Activated naive CD8-positive, alpha-beta T cell treated with anti-CD3 and anti-CD28 coated beads, Interleukin-2, amount 10 ng/mL, durations not matched to agents 7 days and 5 days (primary cell): ENCODE measurements at places on chromosomes 7 and 10.
A peak's percentile ranks its signal among the peaks of the same experiment; 100 is the strongest.

GRCh38 chr10:132311338-132311939 lies 3.7 kb upstream of the STK32C start:
- H3K27me3 ChIP-seq, result peaks cover 23% of the 10 kb centered on the region
- no peaks in the 10 kb centered on the region for H3K36me3 ChIP-seq
- no peak for DNase-seq
- no peak overlapping the region for H3K27ac ChIP-seq
- peaks cover 3% of the 10 kb centered on the region for H3K4me1 ChIP-seq
- H3K4me3 ChIP-seq, result no peak overlapping the region

DNA sequence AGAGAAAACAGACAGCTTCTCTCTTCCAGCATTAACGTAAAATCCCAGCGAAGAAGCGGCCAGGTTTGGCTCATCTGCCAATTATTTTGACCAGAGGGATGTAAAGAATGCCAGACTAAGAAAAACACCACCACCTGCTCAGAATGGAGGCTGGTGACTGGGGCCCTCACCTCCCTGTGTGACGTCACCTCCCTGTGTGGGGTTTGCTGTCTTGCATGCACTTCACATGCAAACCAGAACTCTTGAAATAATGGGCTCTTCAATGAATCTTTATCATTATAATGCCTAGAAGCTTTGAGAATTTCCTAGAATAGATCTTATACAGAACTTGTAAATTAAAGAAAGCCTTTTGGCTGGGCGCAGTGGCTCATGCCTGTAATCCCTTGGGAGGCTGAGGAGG lies 101.8 kb upstream of the WAC start:
- no peaks in the 10 kb centered on the region for H3K36me3 ChIP-seq
- no peak overlapping the region for H3K27ac ChIP-seq
- H3K4me1 ChIP-seq, result peaks cover 5% of the 10 kb centered on the region
- peaks cover 6% of the 10 kb centered on the region for H3K27me3 ChIP-seq

- H3K4me3 ChIP-seq, result no peak overlapping the region
- H3K27ac ChIP-seq, result no peak overlapping the region
- H3K4me1 ChIP-seq, result peaks cover 10% of the 10 kb centered on the region
- no peaks in the 10 kb centered on the region for H3K36me3 ChIP-seq
Measured at GRCh38 chr7:139748373-139748765, 29.4 kb downstream of the HIPK2 start.

DNA sequence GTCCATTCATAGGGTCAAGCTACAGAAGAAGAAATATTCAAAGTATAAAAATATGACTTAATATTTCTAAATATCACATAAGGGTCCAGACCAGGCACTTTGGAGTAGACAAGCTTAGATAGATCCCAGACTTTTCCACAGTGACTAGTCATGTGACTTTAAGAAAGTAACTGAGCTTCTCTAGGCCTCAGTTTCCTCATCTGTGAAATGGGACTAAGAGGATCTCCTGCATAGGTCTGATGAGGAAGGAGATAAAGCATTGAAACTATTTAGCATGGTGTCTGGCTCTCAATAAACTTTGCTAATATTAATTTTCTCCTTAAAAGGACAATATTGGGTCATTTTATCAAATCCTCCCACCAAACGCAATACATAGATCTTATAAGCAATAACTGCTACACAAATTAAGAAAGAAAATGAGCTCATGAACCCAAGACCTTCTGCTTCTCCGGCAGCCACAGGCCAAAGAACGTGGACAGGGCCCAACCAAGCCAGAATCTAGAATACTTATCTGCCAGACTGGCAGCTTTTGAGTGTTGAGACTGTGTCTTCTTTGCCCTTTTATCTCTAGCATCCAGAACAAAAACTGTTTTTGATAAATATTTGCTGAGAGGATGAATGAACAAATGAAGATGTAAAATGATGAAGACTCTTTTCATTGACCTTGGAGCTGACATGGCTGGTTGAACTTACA lies 1.6 kb upstream of the TARP start:
- no peak for DNase-seq
- no peaks in the 10 kb centered on the region for H3K36me3 ChIP-seq
- peak overlapping the region; percentile 16 for H3K27ac ChIP-seq
- no peaks in the 10 kb centered on the region for H3K27me3 ChIP-seq

DNA sequence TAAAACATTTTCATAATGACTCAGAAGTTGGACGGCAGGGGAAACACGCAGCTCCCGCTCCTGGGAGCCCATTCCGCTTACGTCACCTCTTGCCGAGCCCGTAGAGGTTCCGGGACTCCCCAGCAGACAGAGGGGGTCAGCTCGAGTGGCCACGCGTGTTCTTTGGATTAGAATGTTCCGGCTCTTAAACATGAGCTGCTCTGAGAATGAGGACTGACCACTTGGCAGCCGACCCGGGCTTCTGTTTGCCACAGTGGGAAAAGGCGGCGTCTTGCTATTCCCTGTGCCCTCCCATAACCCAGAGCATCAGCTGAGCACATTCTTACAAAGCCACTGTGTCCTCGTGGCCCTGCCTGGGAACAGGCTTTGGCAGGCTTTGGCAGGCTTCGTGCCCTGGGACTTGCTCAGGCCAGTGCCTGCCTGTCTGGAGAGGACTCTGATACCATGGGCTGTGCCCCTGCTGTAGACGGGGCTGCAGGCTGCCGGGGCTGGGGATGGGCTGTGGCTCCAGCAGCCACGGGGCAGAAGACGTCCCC lies 40.1 kb downstream of the PFKP start:
- H3K27ac ChIP-seq, result no peak overlapping the region
- no peak overlapping the region for H3K4me3 ChIP-seq
- no peaks in the 10 kb centered on the region for H3K4me1 ChIP-seq
- H3K36me3 ChIP-seq, result peaks cover 41% of the 10 kb centered on the region
- no peak for DNase-seq

GRCh38 chr10:101974091-101974971 lies 81.6 kb downstream of the ARMH3 start:
- H3K27me3 ChIP-seq, result no peaks in the 10 kb centered on the region
- DNase-seq, result no peak
- peak overlapping the region; percentile 93 for H3K27ac ChIP-seq
- H3K36me3 ChIP-seq, result peaks cover 46% of the 10 kb centered on the region
- peak overlapping the region; percentile 82 for H3K4me3 ChIP-seq

- no peak overlapping the region for H3K4me3 ChIP-seq
- peaks cover 13% of the 10 kb centered on the region for H3K4me1 ChIP-seq
- H3K27ac ChIP-seq, result no peak overlapping the region
- peaks cover 28% of the 10 kb centered on the region for H3K27me3 ChIP-seq
- no peaks in the 10 kb centered on the region for H3K36me3 ChIP-seq
Measured at GRCh38 chr10:92742331-92743228, 52.8 kb downstream of the HHEX start.

DNA sequence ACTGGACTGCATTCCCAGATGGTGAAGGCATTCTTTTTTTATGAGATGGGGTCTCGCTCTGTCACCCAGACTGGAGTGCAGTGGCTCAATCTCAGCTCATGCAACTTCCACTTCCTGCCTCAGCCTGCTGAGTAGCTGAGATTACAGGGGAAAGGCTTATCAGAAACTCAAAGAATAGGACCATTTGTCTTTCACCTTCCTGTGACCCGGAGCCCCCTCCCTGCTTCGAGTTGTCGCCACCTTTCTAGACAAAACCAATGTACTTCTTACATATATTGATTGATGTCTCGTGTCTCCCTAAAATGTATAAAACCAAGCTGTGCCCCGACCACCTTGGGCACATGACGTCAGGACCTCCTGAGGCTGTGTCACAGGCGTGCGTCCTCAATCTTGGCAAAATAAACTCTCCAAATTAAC lies 1.8 kb upstream of the METTL27 start:
- H3K36me3 ChIP-seq, result no peaks in the 10 kb centered on the region
- peak overlapping the region; percentile 0 for H3K4me3 ChIP-seq
- H3K4me1 ChIP-seq, result peaks cover 13% of the 10 kb centered on the region
- DNase-seq, result no peak
- H3K27ac ChIP-seq, result peak overlapping the region; percentile 5

- peaks cover 4% of the 10 kb centered on the region for H3K4me1 ChIP-seq
- H3K27me3 ChIP-seq, result peaks cover 43% of the 10 kb centered on the region
- H3K27ac ChIP-seq, result no peak overlapping the region
- H3K36me3 ChIP-seq, result no peaks in the 10 kb centered on the region
- no peak for DNase-seq
Measured at GRCh38 chr7:29142021-29142727, 4.2 kb downstream of the CPVL start.

GRCh38 chr7:74289018-74289658 lies at the start of gene CLIP2:
Gene CLIP2 (plus strand): TSS chr7:74289407. CDS start chr7:74317547, 28,140 bp downstream.
- H3K27ac ChIP-seq, result peak within 1 kb of the TSS; percentile 66
- peaks cover 43% of the 10 kb centered on the region for H3K27me3 ChIP-seq
- H3K4me3 ChIP-seq, result peak within 1 kb of the TSS; percentile 77
- DNase-seq, result peak; percentile 80
- H3K36me3 ChIP-seq, result no peaks in the 10 kb centered on the region
- H3K4me1 ChIP-seq, result peaks cover 19% of the 10 kb centered on the region

DNA sequence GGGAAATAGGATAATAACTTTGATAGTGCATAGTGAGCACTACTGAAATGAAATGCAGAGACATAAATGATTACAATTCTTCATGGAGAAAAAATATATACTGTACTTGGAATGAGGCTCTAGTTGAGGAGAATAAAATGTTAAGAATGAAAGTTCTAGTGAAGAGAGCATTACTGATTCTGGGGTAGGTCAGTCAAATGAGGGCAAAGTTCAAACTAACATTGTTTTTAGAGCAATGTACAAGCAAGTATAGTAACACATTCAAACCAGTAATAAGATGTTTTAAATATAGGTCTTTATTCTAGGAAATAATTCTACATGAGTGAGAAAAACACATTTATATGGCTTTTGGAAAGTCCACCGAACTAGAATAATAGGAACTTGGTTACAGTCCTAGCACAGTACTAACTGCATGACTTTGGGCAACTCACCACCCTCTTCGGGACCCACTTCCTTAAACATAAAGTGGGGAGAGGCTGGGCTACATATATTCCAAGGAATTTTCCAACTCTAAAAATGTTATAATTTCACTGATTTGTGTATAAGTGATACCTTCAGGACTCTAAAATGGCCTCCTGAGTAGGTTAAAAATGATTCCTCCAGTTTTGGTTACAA lies 86.4 kb downstream of the CDK6 start:
- no peak for DNase-seq
- H3K36me3 ChIP-seq, result peaks cover 55% of the 10 kb centered on the region
- H3K4me3 ChIP-seq, result no peak overlapping the region
- peaks cover 10% of the 10 kb centered on the region for H3K4me1 ChIP-seq
- H3K27me3 ChIP-seq, result no peaks in the 10 kb centered on the region

DNA sequence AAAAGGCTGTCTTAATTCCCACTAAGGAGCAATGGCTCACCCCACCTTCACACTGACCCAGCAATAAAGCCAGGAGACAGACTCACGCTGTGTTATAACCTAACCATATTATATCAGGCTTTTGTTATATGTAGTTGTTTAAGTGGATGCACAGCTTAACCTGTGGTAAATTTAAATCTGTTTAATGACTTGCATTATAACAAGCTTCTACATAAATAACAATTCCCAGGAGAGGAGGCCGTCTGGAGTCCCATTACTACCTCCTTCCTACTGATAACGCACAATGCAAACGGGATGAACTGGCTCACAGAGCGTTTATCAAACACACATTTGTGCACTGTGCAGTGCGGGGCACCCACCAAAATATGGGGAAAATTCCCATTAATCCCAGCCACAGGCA lies 102.1 kb upstream of the MGMT start:
- peaks cover 2% of the 10 kb centered on the region for H3K27me3 ChIP-seq
- no peaks in the 10 kb centered on the region for H3K36me3 ChIP-seq
- H3K4me1 ChIP-seq, result no peaks in the 10 kb centered on the region
- H3K4me3 ChIP-seq, result no peak overlapping the region
- DNase-seq, result no peak

DNA sequence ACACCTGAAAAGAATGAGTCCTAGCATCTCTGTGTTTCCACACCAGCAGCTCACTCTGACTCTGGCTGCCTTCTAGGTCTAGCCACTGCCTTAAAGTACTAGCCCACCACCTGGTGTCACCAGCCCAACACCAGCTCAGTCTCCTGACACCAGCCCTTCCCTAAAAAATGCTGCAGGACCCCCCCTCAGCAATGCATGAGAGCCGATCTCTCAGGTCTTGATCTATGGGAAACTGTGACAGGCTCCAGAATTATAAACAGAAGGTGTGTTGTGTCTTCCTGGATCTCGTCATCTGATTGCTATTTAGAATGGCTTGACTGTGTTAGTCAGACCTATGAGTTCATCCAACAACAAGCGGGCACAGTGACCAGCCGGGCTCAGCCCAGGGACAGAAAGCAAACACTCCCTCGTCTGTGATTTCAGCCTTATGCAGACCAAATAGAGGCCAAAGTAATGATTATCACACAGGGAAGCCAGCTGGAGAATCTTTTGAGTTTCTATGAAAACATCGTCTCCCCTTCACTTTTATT lies 66.6 kb downstream of the CUBN start:
- H3K27ac ChIP-seq, result no peak overlapping the region
- no peaks in the 10 kb centered on the region for H3K27me3 ChIP-seq
- H3K4me1 ChIP-seq, result peaks cover 22% of the 10 kb centered on the region
- no peak overlapping the region for H3K4me3 ChIP-seq
- DNase-seq, result no peak

GRCh38 chr10:113565364-113565763 lies 12.5 kb downstream of the HABP2 start:
- H3K4me3 ChIP-seq, result no peak overlapping the region
- peaks cover 4% of the 10 kb centered on the region for H3K4me1 ChIP-seq
- peaks cover 6% of the 10 kb centered on the region for H3K27me3 ChIP-seq
- no peak overlapping the region for H3K27ac ChIP-seq
- DNase-seq, result no peak
- H3K36me3 ChIP-seq, result no peaks in the 10 kb centered on the region

- H3K27ac ChIP-seq, result no peak overlapping the region
- H3K4me1 ChIP-seq, result peaks cover 14% of the 10 kb centered on the region
- peaks cover 79% of the 10 kb centered on the region for H3K27me3 ChIP-seq
- DNase-seq, result peak; percentile 60
- peak overlapping the region; percentile 74 for H3K4me3 ChIP-seq
- H3K36me3 ChIP-seq, result no peaks in the 10 kb centered on the region
Measured at GRCh38 chr7:5420881-5421713, 2.5 kb downstream of the TNRC18 start.

GRCh38 chr10:116699049-116699448 lies 43.3 kb downstream of the HSPA12A start:
- peaks cover 3% of the 10 kb centered on the region for H3K4me1 ChIP-seq
- H3K36me3 ChIP-seq, result no peaks in the 10 kb centered on the region
- no peak for DNase-seq
- H3K27ac ChIP-seq, result no peak overlapping the region
- H3K27me3 ChIP-seq, result peaks cover 22% of the 10 kb centered on the region

- peaks cover 11% of the 10 kb centered on the region for H3K36me3 ChIP-seq
- peaks cover 26% of the 10 kb centered on the region for H3K4me1 ChIP-seq
- peak overlapping the region; percentile 96 for H3K27ac ChIP-seq
- H3K27me3 ChIP-seq, result peaks cover 7% of the 10 kb centered on the region
Measured at GRCh38 chr7:22853674-22854157, 31.1 kb upstream of the TOMM7 start.

GRCh38 chr7:44212018-44212417 lies 11.2 kb downstream of the YKT6 start:
- no peak overlapping the region for H3K4me3 ChIP-seq
- no peaks in the 10 kb centered on the region for H3K27me3 ChIP-seq
- no peak overlapping the region for H3K27ac ChIP-seq
